ENCODE measurements at places on chromosomes 5 and 9.

GRCh38 chr9:3827175-3827574, 301.4 kb upstream of the RFX3 start:
- DNase-seq: no peak

DNA sequence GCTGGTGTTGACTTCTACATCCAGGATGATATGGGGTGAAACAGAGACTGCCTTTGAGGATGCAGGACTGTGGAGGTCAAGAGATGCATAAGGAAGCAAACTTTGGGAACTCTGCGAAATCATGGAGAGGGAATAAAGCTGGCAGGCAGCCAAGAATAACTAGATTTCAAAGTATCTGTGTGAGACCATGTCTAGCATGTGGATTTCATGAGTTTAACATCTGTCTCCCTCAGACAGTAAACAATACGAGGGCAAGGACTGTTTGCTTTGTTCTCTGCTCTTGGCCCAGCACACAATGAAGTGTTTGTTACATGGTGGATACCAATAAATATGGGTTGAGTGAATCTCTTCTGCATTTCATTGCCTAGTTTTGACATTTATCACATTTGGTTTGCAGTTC, 71.3 kb downstream of the RASEF start:
- DNase-seq: no peak

GRCh38 chr5:174501461-174502069, 222.8 kb upstream of the MSX2 start:
- no peak for DNase-seq

DNA sequence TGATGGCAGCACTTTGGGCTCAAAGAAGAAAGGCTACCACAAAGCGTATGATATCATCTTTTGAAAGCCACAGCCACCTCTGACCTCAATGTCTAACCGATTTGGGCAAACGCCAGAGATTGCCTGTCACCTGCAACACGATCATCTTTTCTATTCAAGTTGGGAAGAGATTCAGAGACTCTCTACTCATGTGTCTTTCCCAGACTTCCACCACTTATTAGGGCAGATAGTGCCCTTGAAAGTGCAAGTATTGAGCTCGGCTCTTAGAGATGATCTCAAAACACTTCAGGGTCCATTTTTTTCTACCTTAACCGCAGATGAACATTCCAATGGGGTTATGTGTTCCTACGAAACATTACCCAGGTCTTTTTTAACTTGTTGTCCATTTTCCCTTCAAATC, 213.7 kb downstream of the DRD1 start:
- DNase-seq: no peak

DNA sequence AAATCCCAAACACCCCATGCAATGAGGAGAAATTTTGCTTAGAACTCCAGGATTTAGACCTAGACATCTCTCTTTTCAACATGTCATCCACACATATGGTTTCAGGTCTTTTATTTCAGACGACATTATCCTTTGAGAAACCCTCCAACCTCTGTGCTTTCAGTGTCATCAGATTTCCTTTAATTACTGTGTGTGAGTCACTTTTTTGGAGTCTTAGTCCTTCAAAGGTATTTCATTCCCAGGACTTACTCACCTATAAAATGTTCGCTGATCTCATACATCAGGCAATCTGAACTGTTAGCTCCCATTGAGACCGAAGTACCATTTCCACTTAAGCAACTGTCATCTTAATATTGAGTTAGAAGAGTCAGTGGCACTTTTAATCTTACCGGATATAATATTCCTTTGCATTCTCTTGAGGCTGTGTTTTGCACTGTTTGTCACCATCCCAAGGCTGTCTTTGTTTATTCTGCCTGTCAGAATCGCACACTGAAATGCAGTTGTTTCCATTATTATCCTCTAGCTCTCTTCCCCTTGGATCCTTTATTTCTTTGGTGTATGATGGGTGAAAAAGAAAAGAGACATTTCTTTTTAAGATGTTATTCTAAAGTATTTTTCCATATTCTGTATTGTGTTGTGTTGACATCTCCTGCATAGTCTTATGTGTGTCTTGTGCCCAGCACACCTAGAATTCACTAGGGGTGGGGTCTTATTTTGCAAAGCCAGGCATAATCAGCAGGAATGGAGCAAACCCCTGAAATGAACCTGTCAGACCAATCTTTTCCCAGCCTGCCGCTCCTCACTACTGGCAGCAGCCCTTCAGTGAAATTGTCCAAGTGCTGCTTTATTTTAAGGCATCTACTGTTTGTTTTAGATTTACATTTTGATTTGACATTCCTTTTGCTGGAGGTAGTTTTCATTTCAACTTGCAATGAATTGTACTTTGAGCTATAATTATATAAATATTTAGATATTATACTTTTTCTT, 155.4 kb downstream of the PAM start:
- DNase-seq: no peak

- DNase-seq: no peak
These were observed 42.0 kb downstream of the TRPM3 start for GRCh38 chr9:71079451-71079850.

DNA sequence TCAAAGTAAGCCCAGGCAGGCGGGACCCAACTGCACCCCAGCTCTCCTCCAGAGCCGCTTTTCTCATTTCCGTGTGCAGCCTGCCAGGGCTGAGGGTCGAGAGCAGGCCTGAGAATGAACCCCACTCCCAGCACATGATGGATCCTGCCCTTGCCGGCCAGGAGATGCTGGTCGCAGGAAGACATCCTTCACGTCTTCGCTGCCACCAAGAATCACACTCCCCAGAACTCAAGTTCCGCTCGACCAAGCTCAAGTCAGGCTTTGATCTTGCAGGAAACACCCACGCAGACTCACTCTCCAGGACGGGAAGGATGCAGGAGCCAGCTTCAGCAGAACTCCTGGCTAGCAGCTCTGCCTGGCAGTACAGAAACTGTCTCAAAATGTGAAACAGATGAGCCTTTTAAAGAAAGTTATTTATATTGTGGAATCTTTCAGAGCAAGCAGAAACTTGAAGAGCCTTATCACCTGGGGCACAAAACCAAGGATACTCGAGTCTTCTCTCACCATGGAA, 102.4 kb downstream of the ROR2 start:
- DNase-seq: no peak

DNA sequence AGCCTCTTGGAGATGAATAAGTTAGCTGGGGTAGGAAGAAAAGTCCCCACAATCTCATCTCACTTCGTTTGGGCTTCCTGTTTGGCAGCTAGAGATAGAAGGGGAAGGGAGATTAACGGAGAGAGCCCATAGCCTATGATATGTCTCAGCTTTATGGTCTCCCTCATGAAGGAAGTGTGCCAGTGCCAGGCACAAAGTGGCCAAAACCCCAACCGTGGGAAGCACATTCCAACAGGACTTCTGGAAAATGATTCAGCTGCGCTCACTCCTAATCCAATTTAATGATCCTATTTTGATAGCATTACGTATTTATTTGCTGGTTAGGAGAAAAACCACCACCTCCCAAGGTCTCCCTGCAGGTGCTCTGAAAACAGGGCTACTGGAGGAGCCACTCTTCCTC, 303.1 kb upstream of the CLINT1 start:
- no peak for DNase-seq

DNA sequence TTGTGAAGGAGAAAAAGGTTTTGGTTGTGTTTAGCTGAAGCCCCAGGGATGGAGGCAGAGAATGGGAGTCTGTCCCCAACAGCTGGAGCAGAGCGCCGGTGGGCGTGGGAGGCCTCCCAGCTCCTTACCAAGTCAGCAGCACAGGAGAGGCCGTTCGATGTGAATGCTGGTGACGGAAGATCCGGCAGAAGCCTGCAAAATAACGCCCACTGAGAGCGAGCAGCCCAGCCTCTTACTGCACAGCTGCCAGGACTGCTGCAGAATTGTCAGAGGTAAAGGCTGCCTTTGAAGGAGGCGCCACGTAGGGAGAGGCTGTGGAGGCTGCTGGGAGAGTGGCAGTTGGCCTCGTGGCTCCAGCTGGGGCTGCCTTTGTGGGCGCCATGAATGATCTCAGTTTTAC, 26.2 kb downstream of the ANGPTL2 start:
- no peak for DNase-seq

GRCh38 chr5:176379881-176380280, 8.5 kb downstream of the NOP16 start:
- DNase-seq: no peak
